Hematopoietic multipotent progenitor cell treated with erythropoietin and hydrocortisone succinate and interleukin-3 and kit ligand, for 17 days (in vitro differentiated cells): ENCODE measurements at places on chromosomes 2 and 18.

- DNase-seq: no peak
These were observed at the start of gene VSNL1 for GRCh38 chr2:17540093-17540812. Gene VSNL1 (plus strand): TSS chr2:17540696. CDS start chr2:17592075, 51,379 bp downstream.

DNA sequence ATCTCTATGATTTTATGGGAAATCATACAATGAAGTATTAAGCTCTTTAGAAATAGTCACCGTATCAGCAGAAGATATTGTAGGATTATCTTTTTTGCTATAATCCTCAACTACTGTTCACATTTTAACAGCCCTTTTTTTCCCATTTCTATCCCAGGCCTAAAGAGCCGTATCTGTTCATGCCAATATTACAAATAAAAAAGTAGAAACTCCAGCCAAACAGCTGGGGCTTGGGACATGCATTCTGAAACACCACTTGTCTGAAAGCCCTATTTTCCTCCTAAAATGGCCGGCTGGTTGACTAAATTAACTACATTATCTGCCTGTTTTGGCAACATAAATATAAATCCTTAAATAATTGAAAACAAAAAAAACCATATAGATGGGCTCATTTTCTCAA is 477.8 kb downstream of the CDH2 start:
- no peak for DNase-seq

- no peak for DNase-seq
These were observed 98.5 kb upstream of the PKDCC start for GRCh38 chr2:41949091-41949882.

- no peak for DNase-seq
These were observed 557 bp upstream of the E2F6 start for GRCh38 chr2:11466307-11467128.

DNA sequence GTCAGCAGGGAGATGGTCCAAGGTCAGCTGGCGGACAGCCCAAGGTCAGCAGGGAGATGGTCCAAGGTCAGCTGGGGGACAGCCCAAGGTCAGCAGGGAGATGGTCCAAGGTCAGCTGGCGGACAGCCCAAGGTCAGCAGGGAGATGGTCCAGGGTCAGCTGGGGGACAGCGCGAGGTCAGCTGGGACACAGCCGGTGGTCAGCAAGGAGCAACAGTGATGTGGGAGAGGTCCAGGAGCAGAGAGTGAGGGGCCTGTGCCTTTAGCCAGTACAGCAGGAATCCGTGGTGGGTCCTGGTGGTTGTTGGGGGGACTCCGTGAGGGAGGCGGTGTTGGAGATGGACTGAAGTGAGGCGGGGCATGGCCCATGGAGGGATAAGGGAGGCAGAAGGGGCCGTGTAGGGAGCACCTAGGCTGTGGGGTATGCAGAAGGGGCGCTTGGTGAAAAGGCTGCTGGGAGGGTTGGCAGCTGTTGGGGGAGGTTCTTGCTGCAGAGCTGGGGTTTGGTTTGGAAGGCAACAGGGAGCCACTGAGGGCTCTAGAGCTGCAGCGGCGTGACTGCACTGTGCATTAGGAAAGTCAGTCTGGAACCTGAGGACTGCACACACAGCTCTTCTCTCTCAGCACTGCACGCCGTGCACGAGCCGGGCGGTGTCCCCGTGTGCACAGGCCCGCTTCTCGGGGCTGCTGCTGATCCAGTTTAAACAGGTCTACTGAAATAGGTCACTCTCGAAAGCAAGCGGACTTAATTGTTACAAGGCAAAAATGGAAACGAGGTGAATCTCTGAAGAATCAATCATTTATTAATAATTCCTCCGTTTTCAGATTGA is 76.2 kb upstream of the HDAC4 start:
- DNase-seq: no peak

- DNase-seq: no peak
These were observed 42.1 kb upstream of the TTC39C start for GRCh38 chr18:23972453-23972852.

DNA sequence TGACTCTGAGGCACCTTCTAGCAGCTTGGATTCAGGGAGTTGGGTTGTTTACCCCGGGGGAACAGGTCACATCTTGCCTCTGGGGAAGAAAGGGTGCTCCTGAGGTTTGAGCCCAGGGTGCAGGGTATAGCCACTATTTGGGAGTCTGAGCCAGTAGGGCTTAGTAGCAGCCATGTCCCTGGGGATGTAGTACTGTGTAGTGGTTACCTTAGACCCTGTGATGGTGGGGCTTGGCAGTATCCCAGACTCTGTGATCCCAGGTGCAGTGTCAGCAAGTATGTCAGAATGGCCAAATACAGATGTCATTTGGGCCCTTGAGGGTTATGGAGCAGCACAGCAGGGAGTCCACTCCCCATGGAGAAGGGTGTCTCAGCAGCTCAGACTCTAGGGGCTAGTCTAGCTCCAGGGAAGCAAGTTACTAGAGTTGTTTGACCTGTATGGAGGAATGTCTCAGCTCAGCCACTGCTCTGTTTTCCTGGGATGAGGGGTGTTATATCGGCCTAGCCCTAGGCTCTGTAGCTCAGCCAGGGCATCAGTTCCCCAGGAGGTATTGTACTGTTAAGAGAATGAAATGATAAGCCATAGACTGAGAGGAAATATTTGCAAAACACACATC is 151.3 kb downstream of the UBR3 start:
- DNase-seq: no peak

DNA sequence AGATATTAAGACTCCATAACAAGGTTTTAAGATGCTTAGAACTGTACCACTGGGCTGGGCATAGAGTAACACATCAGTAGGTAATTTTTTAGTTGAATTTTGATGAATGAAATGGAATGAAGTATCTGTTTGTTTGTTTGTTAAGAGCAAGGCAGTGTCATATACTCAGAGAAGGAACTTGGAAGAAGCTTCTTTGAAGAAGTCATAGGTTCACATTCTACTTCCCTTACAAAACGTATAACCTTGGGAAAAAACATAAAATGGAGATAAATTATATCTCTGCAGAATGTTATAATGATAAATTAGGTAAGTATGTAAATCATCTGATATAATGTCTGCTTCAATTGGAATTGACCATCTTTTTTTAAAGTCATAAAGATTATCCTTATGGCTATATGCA is 122.1 kb upstream of the SLC39A10 start:
- DNase-seq: no peak

DNA sequence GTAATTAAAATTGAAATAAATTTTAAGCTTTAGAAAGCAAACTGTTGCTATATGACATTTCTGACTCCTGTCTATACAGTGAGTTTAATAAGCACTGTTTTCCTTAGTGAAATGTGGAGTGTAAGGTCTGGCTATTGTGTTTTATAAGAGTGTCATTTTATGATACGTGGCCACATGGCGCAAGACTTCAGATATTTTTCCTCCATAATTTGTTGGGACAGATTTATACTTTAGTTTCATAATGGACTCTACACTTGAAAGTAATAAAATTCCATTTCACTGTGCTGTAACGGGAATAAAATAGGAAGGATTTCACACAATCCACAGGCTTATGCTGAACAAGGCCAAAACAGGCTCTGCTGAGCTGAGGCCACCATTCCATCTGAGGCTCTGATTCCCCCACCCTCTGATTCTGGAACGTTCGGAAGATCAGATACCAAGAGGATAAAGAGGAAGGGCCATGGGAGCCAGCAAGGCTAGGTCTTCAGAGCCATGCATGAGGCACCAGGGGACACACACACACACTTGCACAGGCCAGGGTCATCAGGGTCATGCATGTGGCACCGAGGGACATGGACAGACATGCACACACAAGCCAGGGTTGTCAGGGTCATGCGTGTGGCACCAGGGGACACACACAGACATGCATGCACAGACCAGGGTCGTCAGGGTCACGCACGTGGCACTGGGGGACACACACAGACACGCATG is 35.6 kb downstream of the HDAC4 start:
- DNase-seq: no peak

DNA sequence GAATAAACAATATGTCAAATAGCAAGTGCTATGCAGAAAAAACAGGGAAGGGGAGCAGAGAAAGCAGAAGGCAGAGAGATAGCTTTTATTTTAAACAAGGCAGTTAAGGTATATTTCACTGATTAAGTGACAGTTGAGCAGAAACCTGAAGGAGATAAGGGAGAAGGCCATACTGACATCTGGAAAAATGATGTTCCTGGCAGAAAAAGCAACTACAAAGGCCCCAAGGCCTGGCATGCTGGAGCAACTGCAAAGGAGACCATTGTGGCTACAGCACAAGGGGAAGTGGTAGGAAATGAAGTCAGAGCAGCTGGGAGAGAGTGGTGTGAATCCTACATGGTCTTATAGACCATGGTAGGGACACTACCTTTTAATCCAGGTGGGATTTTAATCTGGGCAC is 8.9 kb upstream of the PCBP1 start:
- peak; percentile 4 for DNase-seq
